ENCODE measurements at places on chromosomes 2 and 18.

DNA sequence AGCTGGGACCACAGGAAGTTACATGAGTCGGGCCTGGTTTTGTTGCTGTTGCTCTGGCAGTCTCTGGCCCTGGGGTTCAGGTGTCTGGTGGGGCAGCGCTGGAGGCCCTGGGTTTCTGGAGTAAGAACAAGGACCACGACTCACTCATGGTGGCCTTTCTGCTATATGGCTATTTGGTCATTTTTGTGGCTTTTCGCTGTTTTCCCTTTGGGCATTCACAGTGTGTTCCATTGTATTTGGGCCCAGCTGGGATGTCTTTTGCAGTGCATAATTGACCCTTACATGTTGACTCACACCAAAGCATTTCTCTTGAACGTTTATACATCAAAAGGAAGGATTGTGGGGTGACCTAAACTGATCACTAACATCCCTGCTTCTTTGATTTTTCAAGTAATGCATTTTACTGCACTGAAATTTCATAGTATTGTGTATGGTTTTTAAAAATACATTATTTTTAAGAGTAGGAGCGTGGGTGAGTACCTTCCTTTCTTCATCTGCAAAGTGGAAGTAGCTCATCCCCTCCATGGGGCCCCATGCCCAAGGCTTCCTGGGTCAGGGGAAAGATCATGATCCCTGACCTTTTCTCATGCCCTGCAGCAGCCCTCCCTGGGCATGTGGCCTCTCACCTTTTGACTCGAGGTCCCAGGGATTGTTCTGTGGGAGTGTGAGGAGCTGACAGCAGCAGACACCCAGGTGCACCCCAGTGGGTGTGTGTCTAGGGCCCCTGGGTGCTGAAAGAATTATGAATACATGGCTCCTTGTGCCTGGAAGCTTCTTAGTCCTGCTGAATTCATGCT is 225.5 kb downstream of the AGAP1 start:
- DNase-seq = no peak

- no peak for DNase-seq
These were observed 225.9 kb downstream of the MEIS1 start for GRCh38 chr2:66660804-66661203.

DNA sequence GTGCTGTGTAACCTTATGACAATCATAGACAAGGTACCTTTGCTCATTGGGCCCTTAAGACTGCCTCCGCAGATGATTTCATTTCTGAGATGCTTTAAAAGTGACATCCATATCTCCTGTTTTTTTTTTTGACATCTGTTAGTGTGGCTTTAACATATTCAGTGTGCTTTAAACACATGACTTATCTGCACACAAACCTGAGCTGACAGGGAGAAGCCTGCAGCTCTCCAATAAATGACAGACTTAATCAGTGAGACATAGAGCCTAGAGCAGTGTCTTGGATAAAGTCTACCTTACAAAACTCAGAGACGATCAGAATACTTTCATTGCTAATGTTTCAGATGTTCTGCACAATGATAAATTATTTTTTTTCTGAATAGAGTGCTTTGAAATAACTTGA is 130.7 kb downstream of the UBE2E3 start:
- no peak for DNase-seq

GRCh38 chr2:156398176-156398575 is 38.0 kb upstream of the GPD2 start:
- DNase-seq = no peak

DNA sequence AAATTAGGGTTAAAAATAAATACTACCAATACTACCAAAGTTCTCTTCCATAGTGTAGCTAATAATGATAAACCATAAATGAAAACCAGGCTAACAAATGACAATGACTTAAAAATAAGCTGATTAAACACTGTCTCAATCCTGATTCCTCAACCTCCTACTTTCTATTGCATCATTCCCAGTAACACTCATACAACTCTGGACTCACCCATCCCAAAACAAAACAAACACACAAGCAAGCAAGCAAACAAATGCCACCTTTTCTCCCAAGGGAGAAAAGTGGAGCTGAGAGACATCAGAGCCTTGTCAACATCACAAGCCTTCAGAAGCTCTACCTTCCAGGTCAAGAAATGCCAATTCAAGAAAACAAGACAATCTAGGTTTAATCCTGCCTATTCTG is 620.7 kb downstream of the NYAP2 start:
- no peak for DNase-seq

DNA sequence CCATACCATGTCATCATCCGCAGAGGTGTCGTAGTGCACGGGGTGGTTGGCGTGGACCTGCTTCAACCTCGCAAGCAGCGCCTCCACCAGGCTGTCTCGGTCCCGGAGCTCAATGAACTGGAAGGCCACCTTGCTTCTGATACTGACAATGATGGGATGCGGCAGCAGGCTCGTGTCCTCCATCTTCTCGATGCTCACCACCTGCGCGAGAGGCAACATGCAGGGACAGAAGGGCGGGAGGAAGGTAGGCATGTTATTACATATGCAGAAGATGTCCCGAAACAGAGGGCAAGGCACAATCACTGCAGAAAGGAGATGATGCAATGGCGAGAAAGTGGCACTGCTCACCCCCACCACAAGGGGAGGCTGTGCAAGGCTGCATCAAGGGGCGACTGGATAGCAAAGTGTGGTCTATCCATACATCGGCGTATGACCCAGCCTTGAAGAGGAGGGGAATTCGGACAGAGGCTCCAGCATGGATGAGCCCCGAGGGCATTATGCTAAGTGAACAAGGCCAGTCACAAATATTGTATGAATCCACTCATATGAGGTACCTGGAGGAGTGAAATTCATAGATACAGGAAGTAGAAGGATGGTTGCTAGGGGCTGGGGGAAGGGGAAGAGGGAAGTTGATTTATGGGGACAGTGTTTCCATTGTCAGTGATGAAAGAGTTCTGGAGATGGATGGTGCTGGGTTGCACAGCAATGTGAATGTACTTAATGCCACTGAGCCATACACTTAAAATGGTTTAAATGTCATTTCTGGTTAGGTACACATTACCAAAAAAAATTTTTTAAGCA is 36.6 kb downstream of the RPL31 start:
- no peak for DNase-seq

DNA sequence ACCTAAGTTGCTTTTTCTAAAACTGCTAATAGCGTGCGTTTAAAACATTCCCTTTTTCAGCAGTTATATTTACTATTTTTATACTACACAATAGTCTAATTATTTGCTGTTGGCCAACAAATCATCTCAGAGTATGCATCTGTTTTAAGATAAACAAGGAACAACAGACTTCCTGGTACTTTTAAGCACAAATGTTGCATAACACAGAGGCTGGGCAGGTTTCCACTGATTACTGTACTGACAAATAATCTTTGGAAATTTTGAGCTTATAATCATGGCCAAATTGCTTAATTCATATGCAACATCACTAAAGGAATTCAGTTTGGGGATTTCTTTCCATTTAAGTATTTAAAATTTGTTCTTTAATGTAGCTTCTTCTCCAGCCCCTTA is 737.4 kb upstream of the SALL3 start:
- DNase-seq = no peak

DNA sequence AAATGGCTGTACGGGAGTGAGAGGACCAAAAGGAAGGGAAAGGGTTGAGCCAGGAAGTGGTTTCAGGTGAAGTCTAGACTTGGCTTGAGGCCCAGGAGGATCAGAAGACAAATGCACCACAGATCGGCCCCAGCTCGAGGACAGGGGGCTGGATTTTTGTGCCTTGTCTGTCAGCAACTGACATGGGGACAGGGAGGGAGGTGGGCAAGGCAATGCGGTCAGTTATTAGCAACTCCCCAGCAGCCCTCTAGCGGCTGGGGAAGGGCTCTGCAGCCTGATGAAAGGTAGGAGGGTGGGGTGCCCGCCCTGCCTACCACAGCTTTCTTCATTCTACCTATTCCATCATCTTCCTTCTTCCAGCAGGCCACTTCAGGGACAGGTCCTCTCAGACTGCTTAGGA is 50.0 kb downstream of the CPO start:
- DNase-seq = peak; percentile 6

DNA sequence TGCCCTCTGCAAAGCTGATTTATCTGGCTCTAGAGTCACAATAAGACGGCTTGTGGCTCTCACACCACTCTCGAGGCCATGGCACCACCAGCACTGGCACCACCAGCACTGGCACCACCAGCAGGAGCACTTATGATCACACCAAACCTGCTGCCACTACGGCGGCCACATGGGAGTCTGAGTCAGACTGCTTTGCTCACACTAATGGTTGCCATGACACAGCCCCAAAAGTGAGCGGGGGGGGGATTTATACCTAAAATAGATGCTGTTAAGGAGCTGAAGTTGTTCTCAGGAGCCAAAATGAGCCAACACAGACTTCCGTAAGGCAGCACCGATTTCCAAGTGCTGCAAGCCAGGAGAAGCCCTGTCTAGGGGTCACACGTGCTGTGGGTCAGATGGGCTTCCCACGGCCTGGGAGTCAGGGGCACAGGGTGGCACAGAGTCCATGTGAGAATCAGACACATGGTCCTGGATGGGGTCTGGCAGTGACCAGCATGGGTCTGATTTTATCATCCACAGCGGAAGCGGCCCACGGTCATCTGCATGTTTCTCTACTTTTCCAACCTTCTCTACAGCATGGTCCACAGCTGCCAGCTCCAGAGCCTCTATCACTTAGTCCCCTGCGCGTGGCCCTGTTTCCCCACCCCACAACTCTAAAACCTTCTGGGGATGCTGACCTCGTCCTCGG is 16.7 kb downstream of the DNMT3A start:
- peak; percentile 47 for DNase-seq

- DNase-seq = no peak
These were observed 116.7 kb upstream of the MGAT5 start for GRCh38 chr2:134137182-134137611.

GRCh38 chr2:188494906-188495305 is 203.2 kb downstream of the GULP1 start:
- no peak for DNase-seq

GRCh38 chr2:160650196-160651118 is 156.8 kb upstream of the RBMS1 start:
- DNase-seq = no peak

DNA sequence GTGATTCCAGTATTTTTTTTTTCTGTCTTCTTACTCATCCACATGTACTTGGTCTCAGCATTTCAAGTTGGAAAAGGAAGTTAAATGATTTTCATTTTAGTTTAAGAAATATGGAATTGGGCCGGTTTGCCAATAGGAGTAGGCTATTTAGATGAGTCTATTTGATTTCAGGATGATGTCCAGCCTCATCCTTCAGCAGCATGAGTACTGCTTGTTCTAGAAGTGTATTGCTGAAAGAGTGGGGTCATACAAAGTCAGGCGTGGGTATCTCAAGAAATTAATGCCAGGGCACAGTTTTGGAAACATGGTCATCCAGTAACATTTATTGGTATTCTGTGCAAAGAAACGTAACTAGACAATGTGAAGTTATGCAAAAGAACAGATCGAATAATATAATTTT is 44.9 kb upstream of the MSTN start:
- no peak for DNase-seq

DNA sequence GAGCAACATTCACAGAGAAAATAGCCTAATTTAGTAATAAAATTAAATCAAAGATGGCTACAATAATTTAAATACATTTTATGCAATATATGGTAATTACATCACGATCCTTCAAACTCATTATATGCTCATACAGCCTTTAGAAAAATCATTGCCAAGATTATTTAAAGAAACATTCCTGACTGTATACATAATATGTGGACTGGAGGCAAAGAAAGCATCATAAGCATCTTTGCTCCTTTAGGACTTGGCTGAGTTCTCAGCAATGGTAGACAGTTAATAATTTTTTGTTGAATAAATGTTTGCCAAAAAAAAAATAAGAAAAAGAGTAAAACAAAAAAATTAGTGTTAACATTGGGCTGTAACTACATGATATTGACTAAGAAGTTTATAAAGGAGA is 26.9 kb downstream of the NCKAP5 start:
- no peak for DNase-seq

GRCh38 chr18:21914739-21915319 is 174.2 kb downstream of the MIB1 start:
- DNase-seq = no peak

Measured in CD4-positive, alpha-beta T cell treated with Interleukin-15 for 4 hours (primary cell).